ENCODE measurements at places on chromosomes 6 and 20.

- DNase-seq, result no peak
Observed at GRCh38 chr6:121223212-121223611, 111.1 kb downstream of the TBC1D32 start.

DNA sequence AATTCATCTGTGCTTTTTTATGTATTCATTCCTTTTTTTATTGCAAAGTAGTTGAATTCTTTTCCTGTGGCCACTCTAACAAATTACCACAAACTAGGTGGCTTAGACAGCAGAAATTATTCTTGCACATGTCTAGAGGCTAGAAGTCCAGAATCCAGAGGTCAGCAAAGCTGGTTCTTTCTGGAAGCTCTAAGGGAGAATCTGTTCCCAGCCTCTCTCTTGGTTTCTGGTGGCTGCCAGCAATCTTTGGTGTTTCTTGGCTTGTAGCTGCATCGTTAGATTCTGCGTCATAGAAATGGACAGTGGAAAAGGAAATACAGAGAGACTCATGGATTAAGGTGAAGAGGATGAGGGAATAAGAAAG is 39.3 kb downstream of the GSTA2 start:
- no peak for DNase-seq

DNA sequence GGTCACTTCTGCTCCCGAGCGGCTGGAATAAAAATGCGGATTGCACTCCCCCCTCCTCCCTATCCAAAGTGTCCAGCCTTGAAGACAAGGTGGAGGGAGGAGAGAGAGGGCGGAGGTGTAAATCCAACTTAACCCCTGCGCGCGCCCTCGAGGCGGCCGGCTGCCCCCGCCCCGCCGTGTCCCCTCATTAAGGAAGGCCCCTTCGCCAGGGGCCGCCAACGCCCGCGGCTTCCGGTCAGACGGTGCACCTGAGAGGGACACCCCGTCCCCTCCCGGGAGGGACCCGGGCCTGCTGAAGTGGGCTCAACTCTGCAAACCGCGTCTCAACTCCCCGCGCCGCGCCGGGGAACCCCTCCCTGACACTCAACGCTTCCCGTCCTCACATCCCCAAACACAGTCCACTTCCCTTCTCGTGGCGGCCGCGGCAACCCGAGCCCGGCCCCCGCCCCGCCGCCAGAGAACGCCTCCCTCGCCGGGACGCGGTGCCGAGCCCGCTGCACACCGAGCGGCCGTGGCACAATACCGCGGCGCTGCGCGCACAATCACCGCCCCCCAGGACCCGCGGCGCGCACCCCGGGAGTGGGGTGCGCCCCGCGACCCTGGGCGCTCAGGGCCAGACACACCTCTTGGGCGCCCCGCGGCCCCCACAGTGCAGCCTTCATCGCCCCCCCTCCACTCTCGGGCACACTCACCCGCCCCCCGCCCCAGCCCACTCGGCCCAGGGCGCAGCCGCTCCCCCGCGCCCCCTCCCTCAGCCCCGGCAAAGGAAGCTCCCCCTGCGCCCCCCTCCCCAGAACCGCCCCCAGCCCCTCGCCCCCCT is 102.5 kb downstream of the NOL4L start:
- no peak for DNase-seq

GRCh38 chr20:22381812-22382416 is 202.5 kb downstream of the FOXA2 start:
- no peak for DNase-seq

DNA sequence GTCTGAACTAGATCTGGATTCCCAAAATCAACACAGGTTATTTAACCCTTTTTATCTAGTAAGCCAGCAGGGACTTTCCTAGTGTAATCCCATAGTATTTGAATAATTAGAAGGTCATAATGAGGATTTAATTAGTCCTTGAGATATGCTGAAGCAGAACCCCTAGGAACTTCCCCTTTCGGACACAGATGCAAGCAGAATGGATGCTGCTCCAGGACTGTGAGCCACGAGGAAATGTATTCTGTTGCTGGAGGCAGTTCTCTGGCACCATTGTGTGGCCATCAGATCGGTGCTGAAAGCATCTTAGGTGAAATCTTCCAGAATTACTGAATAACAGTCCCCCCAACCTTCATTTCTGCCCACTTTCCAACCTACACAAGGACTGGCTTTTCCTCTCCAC is 206.9 kb downstream of the TMEM242 start:
- no peak for DNase-seq

DNA sequence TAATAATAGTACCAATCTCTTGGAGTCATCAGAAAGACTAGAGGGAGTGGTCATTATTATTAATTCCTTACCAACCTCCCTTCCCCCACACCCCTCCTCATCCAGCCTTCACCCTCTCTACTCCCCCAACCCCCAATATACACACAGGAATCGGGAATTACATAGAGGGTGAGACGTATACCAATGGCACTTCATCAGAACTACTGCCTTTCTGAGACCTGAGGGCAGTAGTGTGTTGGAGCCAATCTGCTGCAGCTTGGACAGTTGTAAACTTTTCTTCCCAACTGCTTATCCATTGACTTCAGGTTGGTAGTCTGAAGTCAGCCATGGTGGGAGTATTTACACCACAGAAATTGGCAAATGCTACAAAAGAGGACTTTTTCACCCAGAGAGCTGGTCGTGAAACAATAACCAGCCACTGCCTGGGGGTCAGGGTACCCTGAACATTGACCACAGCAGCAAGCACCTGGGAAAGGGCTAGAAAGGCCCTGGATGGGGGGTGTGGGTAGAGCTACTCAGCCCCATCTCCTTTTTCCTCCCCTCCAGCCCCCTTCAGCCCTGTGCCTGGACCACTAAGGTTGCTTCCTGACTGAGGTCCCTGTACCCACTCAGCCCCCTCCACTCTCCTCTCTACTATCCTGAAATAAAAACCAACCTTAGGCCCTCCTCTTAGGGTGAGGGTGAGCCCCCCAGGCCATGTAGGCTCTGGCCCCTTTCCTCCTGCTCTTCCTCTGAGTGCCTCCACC is 161.5 kb downstream of the MRPL14 start:
- no peak for DNase-seq

DNA sequence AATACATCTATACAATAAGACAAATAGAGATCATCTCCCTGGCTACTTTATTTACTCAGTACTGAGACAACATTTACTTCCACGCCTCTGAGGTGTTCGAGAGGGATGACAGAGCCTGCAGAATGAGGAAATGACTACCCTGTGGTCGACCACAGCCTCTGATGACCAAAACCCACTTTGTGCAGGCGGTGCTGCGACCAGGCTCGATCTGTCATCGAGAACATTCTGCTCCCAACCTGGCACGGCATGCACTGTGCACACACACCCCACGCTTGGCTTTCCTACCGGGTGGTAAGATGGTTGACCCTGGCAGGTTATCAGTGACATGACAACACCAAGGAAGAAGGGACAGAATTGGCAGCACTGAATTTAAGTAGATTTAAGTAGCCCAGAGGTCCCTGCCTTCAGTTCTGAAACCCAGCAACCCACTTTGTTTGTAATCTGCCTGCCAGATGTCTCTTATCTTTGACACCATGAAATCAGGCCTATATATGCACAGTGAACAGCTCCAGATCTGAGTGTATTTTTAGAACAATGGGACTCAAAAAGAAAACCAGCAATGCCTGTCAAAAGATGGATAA is 42.6 kb downstream of the TTI1 start:
- no peak for DNase-seq

DNA sequence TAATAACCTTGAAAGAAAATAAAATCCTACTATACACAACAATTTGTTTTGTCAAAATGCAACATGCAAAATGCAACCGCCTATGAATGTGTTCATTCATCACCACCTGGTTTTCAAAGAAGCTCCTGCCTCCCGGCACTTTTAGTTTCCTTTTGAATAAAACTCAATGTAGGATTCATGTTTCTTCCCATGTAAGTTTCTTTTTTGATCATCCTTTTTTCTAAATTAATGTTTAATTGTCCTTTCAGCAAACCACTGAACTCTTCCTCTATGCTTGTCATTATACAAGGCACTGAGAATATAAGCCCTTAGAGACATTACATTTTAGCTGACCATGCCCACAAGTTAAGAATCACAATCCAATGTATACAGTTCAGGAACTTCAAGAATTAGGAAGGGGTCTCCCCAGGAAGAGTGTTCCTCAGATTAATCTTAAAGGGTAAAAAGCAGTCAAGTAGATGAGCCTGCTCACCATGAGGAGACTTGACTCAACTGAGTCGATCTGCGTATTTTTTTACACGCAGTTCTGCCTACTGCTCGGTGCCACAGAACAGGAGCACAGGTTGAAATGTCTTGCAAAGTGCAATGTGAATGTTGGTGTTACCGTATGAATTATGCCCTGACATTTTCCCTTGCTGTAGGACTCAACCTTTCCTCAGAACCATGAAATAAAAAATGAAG is 7.2 kb upstream of the THEMIS start:
- DNase-seq, result no peak

- no peak for DNase-seq
Observed at GRCh38 chr20:597560-597959, 12.5 kb downstream of the TCF15 start.

- DNase-seq, result no peak
Observed at GRCh38 chr6:97939440-97940168, 656.6 kb upstream of the MMS22L start.

GRCh38 chr6:36963451-36964290 is 9.1 kb downstream of the PI16 start:
- DNase-seq, result no peak

- DNase-seq, result no peak
Observed at GRCh38 chr6:52115891-52116604, 28.6 kb upstream of the PKHD1 start.

DNA sequence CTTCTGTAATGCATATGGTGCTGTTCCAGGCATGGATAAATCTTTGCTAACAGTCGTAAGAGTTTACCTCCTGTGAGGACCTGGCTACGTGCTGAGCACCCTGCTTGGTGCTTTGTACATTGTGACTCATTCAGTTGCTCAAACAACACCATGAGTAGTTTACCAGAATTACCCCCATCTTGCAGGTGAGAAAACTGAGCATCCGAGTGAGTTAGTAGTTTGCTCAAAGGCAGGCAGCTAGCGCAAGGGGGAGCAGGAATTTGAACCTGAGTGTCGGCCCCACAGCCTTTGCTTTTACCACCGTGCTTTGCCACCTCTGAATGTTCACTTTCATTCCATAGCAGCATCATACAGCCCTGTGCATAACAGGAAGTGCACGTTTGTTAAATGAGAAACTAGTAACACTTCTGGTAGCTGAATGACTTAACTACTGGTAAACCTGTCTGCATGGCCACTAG is 121.9 kb downstream of the MTHFD1L start:
- DNase-seq, result no peak

DNA sequence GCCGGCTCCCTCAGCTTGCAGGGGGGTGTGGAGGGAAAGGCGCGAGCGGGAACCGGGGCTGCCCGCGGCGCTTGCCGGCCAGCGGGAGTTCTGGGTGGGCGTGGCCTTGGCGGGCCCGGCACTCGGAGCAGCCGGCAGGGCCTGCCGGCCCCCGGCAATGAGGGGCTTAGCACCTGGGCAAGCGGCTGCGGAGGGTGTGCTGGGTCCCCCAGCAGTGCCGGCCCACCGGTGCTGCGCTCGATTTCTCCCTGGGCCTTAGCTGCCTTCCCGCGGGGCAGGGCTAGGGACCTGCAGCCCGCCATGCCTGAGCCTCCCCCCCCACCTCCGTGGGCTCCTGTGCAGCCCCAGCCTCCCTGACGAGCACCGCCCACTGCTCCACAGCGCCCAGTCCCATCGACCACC is 514.5 kb upstream of the GJE1 start:
- no peak for DNase-seq

DNA sequence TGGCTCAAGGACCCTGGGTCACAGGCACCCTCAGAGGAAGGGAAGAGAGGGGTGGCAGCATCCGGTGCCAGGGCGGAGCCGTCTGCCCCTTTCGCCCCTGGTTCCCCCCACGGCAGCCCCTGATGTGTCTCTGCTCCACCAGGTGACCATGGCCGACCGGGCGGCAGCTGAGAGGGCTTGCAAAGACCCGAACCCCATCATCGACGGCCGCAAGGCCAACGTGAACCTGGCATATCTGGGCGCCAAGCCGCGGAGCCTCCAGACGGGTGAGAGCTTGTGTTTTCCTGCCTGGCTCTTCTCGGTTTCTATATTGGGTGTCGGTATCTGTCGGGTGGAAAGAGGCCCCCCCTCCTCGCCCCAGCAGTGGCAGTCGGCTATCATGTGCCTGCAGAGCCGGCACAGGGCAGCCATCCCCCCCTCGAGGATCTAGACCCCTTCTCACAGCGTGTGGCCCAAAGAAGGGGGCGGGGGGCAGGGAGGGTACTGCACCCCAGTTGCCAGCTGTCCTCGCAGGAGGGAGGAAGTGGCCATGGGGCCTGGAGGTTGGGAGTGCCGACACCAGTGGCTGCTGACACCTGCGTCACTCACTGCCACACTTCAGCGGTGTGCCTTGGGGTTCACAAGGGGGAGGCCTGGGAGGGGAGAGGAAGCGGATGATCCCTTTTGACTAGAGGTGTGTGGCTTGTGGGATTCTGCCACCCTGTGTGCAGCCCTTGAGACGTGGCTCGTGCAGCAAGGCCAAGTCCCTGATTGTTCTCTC is 1.5 kb downstream of the RBM38 start:
- DNase-seq, result no peak

DNA sequence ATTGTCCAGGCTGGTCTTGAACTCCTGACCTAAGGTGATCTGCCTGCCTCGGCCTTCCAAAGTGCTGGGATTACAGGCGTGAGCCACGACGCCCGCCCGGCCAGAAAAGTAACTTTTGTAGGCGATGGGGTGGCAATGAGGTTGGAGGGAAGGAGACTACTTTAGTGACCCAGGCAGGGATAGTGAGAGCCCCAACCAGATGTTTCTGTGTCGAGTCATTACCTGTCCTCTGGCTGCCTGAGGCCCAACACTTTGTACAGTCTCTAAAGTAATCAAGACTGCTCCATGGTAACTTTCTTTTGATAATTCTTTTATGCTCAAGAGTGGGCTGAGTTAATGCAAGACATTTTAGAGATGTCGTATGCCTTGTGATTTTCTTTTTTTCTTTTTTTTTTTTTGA is 6.8 kb downstream of the SASH1 start:
- DNase-seq, result no peak

- no peak for DNase-seq
Observed at GRCh38 chr6:38973178-38974057, 75.2 kb upstream of the GLP1R start.

DNA sequence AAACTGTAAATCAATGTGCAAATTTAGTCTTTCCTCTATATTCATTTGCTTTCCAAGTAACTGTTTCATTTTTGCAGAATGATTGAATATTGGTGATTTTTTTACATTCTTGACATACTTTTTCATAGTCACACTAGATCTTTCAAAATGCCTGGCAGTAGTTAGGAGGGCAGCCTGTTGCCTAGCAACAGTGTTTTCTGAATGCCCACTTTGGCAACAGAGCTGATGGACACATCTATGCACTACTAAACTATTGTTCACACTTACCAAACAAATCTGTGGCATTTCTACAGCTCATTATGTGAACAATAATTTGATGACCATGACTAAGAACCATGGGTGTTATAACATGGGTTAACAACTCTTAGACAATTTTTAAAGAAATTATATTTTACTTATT is 438.0 kb upstream of the IMPG1 start:
- no peak for DNase-seq

Measured in NCI-H1048 (cell line).